ENCODE measurements at places on chromosomes 7 and 10.

GRCh38 chr10:19785366-19785765, 30.9 kb upstream of the PLXDC2 start:
- DNase-seq: no peak

DNA sequence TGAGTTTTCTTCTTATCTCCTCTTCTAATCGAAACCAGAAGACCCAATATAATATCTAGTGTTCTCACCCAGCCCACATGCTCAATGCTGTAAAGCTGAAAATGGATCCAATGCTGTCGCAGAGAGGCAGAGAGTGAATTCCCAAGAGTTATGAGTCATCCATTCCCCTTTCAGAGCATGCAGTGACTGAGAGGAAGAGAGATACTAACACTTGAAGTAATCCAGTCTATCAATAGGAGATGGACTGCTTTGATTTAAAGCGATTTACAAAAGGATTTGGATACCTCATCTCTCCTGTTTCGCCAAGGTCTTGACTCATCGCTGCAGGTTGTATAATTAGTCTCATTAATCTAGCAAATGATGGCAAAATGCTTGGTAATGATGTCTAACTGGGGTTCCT, 41.5 kb upstream of the PRKCQ start:
- no peak for DNase-seq

GRCh38 chr7:156842317-156842716, 50.7 kb downstream of the LMBR1 start:
- no peak for DNase-seq

DNA sequence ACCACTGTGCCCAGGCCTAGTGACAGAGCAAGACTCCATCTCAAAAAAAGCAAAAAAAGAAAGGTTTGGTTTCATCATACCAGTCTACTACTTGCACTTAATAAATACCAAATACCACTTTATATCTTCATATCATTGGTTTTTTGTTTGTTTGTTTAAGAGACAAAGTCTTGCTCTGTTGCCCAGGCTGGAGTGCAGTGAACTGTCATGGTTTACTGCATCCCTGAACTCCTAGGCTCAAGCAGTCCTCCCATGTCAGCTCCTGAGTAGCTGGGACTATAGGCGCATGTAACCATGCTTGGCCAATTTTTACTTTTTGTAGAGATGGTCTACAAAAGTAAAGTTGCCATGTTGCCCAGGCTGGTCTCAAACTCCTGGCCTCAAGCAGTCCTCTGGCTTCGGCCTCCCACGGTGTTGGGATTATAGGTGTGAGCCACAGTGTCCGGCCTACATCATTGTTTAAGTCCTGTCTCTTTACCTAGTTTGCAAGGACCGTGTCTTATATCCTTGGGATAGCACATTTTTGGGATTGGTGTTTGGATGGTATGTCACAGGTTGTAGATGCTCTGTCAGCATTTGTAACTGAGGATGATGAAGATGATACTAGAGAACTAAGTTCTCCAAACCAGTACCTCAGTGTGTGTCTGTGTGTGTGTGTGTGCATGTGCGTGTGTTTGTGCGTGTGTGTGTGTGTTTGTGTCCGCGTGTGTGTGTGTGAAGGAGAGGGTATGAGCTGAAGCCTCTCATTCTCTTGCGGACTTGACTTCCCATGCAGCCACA, 9.3 kb downstream of the LMTK2 start:
- DNase-seq: no peak

DNA sequence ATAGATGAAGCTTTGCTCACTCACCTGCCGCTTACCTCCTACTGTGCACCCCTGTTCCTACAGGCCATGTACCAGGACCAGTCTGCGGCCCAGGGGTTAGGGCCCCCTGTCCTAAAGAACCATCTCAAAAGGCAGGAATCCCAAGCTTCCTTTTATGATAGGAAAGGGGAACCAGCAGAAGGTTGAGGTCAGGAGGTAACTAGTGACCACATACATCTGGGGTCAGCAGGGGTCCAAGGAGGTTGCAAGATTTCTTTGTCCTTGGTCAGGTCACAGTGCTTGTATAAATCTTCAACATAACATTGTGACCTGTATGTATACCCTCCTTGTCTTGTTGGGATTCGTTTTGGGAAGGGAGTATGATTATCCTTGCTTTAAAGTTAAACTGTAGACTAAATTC, 73.8 kb downstream of the OAT start:
- no peak for DNase-seq

DNA sequence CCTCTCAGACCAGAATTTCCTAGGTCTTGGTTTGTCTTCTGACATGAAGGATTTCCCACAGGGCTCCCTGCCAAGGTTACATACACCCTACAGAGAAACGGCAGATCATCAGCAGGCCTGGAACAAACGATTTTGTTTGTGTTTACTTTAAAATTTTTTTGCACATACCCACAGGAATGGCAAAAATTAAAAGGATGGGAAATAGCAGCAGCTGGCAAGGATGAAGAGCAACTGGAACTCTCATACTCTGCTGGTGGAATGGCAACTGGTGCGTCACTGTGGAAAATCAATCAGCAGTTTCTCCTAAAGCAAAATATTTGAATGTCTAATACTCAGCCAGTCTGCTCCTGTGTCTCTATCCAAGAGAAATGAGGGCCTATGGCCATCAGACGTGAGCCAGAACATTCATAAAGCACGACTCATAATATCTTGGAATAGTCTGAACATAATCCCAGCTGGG, 6.5 kb downstream of the BAIAP2L1 start:
- DNase-seq: no peak

GRCh38 chr7:47078241-47078640, 503.7 kb downstream of the TNS3 start:
- no peak for DNase-seq

- no peak for DNase-seq
Measured at GRCh38 chr10:108064746-108065260, 900.3 kb upstream of the SORCS1 start.

GRCh38 chr10:32437334-32437733, 8.6 kb upstream of the CCDC7 start:
- no peak for DNase-seq

DNA sequence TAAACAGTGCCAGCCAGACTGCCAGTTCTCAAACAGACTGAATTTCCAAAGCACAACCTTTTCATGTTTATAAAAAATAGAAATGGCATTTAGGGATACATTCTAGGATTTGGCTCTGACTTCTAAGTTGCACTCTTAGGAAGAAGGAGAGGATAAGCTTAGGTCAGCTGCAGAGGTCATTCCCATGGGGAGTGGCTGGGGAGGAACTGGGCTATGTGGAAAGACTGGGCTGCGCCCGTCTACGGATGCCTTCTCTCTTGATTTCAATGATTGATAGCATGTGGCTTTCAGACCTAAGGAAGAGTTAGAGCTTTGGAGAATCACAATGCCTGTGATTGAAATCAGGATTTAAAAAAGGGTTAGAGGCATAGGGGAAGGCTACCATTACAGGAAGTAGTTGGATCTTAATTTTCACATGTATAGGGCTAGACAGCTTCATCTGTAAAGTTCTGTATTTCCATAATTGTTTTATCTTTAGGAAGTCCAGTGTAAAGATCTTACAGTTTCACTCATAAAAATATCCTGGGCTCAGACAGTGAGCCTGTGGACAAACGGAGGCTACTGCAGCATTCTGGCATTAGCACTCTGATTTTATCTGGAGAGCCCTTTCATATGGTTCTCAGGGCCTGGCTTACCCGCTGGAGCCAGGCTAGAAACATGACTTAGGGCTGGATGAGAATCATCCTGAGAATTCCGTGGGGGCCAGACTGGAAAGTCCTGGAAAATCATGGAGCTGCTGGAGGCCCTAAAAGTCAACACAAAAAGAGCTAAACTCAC, 29.5 kb downstream of the NUDT5 start:
- DNase-seq: no peak

- DNase-seq: no peak
Measured at GRCh38 chr7:17440831-17441230, 142.4 kb downstream of the AHR start.

- no peak for DNase-seq
Measured at GRCh38 chr10:60848126-60848525, 69.8 kb downstream of the CDK1 start.

DNA sequence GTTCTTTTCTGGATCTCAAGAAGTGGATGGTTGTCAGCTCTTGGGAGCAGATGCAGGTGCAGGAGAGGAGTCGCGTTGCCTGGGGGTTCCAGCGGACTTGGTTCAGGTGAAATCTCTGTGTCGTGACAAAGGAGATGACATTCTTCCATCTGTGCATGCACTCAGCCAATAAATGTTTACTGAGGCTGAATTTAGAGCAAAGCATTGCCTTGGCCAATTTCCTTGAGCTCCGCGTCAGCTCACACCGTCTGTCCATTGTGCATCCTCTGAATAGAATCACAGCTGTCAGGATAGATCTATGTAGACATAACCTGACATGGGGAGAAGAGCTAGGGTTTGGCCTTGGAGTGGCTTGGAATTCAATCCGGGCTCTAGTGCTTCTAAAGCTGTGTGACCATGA, 343.7 kb downstream of the GLRX3 start:
- DNase-seq: no peak

GRCh38 chr7:151012911-151013347, 11.4 kb downstream of the ATG9B start:
- no peak for DNase-seq

- no peak for DNase-seq
Measured at GRCh38 chr7:36814311-36814710, 90.0 kb upstream of the AOAH start.

DNA sequence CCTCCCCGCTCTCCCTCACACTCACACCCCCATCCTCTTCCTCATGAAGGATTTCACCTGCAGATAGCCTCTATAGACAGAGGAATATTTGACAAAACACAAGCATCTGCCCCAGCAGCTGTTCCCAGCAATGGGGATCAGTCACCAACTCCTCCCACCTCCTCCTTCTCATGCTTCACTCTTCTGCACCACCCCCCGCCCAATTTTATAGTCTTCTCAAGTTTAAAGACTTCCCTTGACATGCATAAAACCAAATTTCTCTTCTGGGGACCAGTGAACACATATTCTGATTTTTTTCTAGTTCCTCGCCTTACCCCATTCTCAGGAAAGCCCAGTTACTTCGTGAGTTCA, 654.4 kb downstream of the LRMDA start:
- no peak for DNase-seq

DNA sequence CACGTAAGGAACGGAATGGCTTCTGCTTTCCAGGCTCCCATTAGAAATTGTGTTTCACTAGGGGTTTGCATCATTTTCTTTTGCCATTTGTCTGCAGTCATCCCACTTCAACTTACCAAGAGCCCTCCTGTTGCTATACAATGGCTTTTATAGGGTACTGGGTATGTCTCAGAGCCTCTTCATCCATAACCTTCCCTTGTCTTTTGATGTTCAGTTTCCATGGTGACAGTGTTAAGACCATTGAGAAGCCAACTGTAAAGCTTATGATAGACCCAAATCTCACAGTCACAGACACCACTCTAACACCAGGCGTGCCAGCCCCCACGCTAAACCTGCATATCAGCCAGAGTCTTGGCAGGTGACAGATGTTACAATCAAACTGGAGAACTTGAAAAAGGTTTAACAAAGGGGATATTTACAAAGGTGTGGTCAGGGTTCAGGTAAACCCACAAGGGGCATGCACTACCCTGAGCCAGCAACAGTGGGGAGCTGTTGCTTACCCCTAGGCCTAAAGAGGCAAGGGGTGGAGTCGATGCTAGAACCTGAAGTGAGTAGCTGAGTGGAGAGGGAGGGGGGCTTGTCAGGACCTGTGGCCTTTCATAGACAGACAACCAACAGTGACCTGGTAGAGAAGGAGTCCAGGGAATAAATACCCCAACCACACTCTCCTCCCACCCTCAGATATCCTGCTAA, 53.2 kb upstream of the ABLIM1 start:
- no peak for DNase-seq

DNA sequence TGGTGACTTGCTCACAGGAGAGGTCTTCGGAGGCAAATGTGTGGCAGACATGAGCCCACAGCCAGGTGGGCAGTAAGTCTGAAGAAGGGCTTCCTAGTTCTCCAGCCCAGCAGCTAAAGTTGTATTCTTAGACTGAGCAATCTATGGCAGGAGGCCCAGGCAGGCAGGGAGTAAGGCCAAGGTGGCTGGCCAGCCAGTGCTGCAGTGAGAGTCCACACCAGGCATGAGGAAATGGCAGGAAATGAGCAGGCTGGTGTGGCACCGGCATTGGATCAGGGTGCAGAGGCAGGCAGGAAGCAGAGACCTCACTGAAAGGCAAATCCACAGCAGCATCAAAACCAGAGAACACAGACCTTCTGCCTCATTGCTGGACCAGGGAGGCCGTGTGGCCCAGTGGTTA, 84.6 kb upstream of the PDE1C start:
- no peak for DNase-seq

GRCh38 chr10:3265088-3265487, 92.5 kb upstream of the PITRM1 start:
- no peak for DNase-seq

- DNase-seq: no peak
Measured at GRCh38 chr7:74216361-74216761, 6.6 kb downstream of the LAT2 start.

DNA sequence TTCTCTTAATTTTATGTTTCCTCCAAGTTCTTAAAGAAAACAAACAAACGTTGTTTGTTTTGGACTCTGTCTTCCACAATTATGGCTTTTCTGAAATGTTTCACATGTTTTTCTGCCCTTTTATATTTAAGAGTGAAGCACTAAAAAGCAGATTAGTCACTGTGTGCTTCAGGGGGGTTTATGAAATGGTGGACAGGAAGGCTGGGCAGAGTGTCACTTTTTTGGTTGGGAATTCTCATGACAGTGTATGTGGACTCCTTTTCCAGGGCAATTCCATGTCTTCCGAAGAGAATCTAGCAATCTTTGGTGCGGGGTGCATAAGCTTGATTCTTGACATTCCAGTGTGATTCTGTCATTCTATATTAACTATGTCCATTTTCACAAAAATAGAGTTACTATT, 669.4 kb downstream of the PARD3 start:
- no peak for DNase-seq

- DNase-seq: no peak
Measured at GRCh38 chr10:124491105-124491504, 29.5 kb downstream of the LHPP start.

GRCh38 chr7:124308384-124308783, 275.5 kb upstream of the TMEM229A start:
- no peak for DNase-seq

- DNase-seq: no peak
Measured at GRCh38 chr10:19656420-19657042, 159.7 kb upstream of the PLXDC2 start.

Measured in activated naive CD4-positive, alpha-beta T cell treated with anti-CD3 and anti-CD28 coated beads, Interleukin-2, amount 10 ng/mL, durations not matched to agents 7 days and 5 days (primary cell).